ENCODE measurements at places on chromosomes 5 and 9. TPM values are rescaled to one million over a fixed set of nuclear protein-coding genes. Genes with fewer than 3 reads are reported as not detected.

Gene TRIM41
- total RNA-seq, result 41.6 TPM

Gene ZNF354C
- 4.0 TPM for total RNA-seq

Gene SEC16A
- total RNA-seq, result 89.0 TPM

Gene FOXD1
- 0.41 TPM for total RNA-seq

Gene CDKN2B
- total RNA-seq, result 0.30 TPM

DNA sequence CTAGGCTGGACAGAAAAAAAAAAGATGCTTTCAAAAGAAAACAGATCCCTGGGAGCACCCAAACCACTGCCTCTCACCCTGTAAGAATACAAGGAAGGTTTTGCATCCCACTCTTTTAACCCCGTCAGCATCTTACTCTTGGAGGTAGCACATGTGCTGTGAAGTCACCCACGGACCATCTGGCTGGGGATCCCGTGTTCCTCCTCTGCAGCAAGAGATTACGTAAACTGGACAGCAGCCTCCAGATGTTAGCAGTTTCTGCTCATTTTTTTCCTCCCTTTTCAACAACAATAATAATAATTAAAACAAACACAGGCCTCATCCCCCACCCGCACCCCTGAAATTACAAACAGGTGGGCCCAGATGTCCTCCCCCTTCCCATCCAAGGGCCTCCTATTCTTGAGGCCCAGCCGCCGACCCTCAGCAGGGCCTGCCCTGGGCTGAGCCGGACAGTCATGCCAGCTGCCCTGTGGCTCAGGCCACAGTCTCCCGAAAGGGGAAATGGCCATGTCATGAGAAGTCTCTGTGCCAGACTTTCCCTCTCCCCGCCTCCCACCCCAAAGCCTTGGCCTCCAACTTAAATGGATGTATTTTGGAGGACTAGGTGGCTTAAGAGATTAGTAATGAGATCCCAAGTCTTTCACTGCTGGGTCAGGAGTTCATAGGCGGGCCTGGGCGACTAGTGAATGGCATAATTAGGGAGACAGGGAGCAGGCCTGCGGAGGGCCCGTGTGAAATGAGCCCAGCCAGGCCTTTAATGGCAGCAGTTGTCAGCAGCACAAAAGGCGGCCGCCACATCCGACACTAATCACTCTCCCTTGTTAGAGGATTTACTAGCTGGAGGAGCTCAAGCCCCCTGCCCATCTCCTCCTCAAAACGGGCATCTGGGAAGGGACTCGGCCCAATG, 165.1 kb downstream of the PAPPA start:
- no peaks in the 10 kb centered on the region for H3K27me3 ChIP-seq
- no peak overlapping the region for H3K27ac ChIP-seq
- no peaks in the 10 kb centered on the region for H3K36me3 ChIP-seq
- H3K4me1 ChIP-seq, result no peaks in the 10 kb centered on the region

DNA sequence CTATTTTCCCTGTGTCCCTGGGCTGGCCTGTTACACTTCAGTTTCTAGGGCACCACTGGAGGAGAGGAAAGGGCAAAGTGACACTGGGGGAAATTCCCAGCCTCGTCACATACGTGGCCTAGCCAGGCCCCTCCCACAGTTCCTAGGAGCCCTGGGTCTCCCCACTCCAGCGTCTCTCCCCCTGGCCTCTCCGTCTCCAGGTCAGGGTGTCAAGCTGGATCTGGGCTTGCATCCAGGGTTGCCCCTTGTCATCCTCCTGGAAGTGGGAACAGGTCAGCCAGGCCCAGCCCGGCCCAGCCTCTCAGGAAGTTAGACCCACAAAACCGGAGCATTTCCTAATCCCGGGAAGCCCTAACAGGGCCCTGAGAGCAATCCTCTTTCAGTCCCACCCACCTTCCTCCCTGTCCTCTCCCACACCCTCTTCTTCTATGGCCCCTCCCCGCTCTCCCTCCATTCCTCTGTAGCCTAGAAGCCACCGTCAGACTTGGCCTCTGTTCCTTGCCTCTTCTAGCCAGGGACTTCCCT, 4.7 kb upstream of the TNIP1 start:
- H3K27ac ChIP-seq, result peak overlapping the region; percentile 37
- H3K27me3 ChIP-seq, result no peaks in the 10 kb centered on the region
- DNase-seq, result no peak
- no peak overlapping the region for H3K4me3 ChIP-seq
- H3K36me3 ChIP-seq, result no peaks in the 10 kb centered on the region

GRCh38 chr9:78292716-78293497, 4.0 kb upstream of the PSAT1 start:
- peaks cover 19% of the 10 kb centered on the region for H3K4me1 ChIP-seq
- peaks cover 2% of the 10 kb centered on the region for H3K27me3 ChIP-seq
- no peak overlapping the region for H3K4me3 ChIP-seq
- DNase-seq, result no peak

GRCh38 chr9:104876587-104876986, 51.4 kb downstream of the ABCA1 start:
- no peak for DNase-seq
- no peaks in the 10 kb centered on the region for H3K4me1 ChIP-seq
- no peaks in the 10 kb centered on the region for H3K36me3 ChIP-seq
- no peaks in the 10 kb centered on the region for H3K27me3 ChIP-seq

DNA sequence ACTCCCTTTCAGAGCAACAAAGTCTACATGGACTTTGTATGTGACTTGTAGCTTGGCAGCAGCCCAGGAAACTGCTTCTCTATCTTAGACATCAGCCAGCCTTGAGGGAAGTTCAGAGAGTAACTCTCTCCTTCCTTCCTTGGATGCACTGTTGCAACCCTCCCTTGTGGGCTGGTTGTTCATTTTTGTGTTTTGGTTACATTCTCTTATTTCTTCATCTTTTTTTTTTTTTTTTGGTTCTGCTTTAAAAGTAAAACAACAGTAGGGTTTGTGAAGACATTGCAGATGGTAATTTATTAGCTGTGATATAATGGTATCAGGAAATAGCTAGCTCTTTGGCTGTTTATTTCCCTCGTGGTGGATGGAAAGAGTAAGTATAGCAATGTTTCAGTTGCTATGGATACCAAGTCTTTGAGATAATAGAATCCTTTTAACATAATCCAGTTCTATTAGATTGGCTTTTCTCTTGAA, 97.9 kb upstream of the MAMDC2 start:
- H3K4me3 ChIP-seq, result no peak overlapping the region
- no peak overlapping the region for H3K27ac ChIP-seq
- H3K27me3 ChIP-seq, result no peaks in the 10 kb centered on the region
- H3K36me3 ChIP-seq, result no peaks in the 10 kb centered on the region
- H3K4me1 ChIP-seq, result no peaks in the 10 kb centered on the region

All from natural killer cell (primary cell).